Stomach (tissue), 19 donors: ENCODE measurements at places on chromosomes 6 and 20. TPM values are rescaled to one million over a fixed set of nuclear protein-coding genes. Genes with fewer than 3 reads are reported as not detected.

Gene CRISP2
- total RNA-seq, result not detected

Gene TDRD6
- not detected for total RNA-seq

- no peak overlapping the region for H3K4me3 ChIP-seq
- H3K27ac ChIP-seq, result no peak overlapping the region
- H3K36me3 ChIP-seq, result no peaks in the 10 kb centered on the region
- no peaks in the 10 kb centered on the region for H3K27me3 ChIP-seq
Observed at GRCh38 chr20:10497791-10498190, 62.7 kb downstream of the SLX4IP start.

GRCh38 chr6:28710466-28711191, 184.9 kb downstream of the GPX5 start:
- H3K36me3 ChIP-seq, result no peaks in the 10 kb centered on the region
- peaks cover 53% of the 10 kb centered on the region for H3K27me3 ChIP-seq
- H3K4me3 ChIP-seq, result no peak overlapping the region
- H3K4me1 ChIP-seq, result no peaks in the 10 kb centered on the region

DNA sequence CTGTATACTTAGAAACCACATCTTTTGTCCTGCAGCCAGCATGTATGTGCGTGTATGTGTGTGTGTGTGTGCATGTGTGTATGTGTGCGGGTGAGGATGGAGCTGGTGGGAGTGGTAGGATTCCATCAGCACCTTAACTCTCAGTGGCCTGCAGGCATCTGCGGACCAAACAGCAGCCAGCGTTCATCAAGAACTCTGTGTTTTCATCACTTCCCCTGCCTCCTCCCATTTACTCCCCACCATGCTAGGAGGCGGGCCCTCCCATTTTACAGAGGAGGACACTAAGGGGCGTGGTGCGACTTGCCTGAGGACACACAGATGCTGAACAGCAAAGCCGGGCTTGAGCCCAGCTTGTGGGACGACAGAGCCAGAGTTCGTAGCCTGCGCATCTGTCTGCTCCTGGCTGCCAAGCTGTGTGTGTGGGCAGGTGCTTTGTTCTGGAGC, 8.9 kb downstream of the VSTM2L start:
- H3K4me3 ChIP-seq, result no peak overlapping the region
- peaks cover 45% of the 10 kb centered on the region for H3K4me1 ChIP-seq
- H3K27ac ChIP-seq, result no peak overlapping the region
- no peak for DNase-seq

- H3K27ac ChIP-seq, result no peak overlapping the region
- H3K27me3 ChIP-seq, result no peaks in the 10 kb centered on the region
- no peaks in the 10 kb centered on the region for H3K36me3 ChIP-seq
- no peak for DNase-seq
Observed at GRCh38 chr6:23388086-23388783, 737.8 kb upstream of the NRSN1 start.

DNA sequence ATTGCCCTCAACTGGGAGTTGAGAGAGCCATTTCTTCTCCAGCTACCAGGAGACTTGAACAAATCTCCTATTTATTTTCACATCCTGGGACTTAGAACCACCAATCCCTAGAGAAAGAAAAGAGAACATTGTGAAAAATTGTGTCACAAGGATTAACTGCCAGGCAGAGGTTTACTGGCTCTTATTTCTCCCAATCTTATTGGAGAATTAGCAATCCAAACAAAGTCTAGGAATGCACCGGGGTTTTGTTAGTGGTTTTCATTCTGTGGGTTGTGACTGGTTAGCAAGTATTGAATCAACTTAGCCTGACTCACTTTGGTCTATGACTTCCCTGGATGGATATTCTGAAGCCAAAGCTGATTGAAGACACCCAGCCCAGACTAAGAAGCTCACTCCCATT, 21.2 kb upstream of the ENPP5 start:
- no peaks in the 10 kb centered on the region for H3K36me3 ChIP-seq
- no peak for DNase-seq

DNA sequence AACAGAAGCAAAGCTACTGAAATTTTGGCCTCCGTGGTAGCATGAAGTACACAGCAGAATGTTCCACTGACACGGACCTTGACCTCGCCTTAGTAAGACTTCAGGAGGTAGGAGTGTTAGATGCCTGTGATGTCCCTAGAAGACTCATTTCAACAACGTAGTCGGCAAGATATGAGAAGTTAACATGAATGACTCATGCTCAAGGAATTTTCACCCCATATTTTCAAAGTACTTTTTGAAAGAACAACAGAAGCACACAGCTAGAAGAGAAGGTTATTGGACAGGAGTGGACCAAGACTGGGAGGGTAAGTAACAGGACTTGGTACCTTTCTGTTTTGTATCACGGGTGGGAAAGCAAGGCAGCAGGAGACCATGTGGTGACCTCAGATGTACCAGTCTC, 78.0 kb downstream of the DZANK1 start:
- H3K36me3 ChIP-seq, result peaks cover 24% of the 10 kb centered on the region
- no peaks in the 10 kb centered on the region for H3K27me3 ChIP-seq
- H3K4me1 ChIP-seq, result no peaks in the 10 kb centered on the region
- no peak overlapping the region for H3K4me3 ChIP-seq
- no peak overlapping the region for H3K27ac ChIP-seq

GRCh38 chr20:45110301-45110700, 4.7 kb downstream of the WFDC5 start:
- peaks cover 71% of the 10 kb centered on the region for H3K27me3 ChIP-seq
- no peak overlapping the region for H3K4me3 ChIP-seq
- H3K36me3 ChIP-seq, result no peaks in the 10 kb centered on the region

GRCh38 chr6:29426654-29427053, 11.9 kb downstream of the OR12D1 start:
- H3K4me3 ChIP-seq, result no peak overlapping the region
- H3K36me3 ChIP-seq, result no peaks in the 10 kb centered on the region
- H3K27me3 ChIP-seq, result peaks cover 14% of the 10 kb centered on the region
